D721Med (cell line): ENCODE measurements at places on chromosomes 3 and 15.

GRCh38 chr3:136778865-136779264, 26.7 kb upstream of the STAG1 start:
- no peak for DNase-seq

GRCh38 chr3:197029511-197030167, at the start of gene MELTF:
Gene MELTF, minus strand, starts transcription at chr3:197029817. Its CDS starts 115 bp downstream, at chr3:197029702.
- DNase-seq: peak; percentile 98

- DNase-seq: no peak
These were observed 599.3 kb downstream of the PYDC2 start for GRCh38 chr3:192060160-192060781.

DNA sequence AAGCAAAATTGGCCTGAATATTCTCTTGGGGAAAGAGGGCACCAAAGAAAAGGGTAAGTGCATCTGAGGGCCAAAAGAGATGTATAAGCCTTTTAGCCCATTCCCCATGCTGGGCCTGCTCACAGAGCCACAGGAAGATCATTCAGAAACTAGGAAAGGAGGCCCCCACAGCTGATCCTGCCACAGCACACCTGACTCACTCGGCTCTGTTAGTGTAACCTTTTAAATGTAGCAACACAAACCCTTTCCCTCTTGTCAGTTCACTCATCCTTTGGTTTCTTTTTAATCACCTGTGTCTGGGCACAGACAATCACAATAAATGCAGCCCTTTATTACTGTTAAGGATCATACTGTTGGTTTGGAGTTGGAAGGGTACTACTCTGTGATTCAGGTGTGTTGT, 69.9 kb downstream of the PDCD6IP start:
- DNase-seq: no peak

DNA sequence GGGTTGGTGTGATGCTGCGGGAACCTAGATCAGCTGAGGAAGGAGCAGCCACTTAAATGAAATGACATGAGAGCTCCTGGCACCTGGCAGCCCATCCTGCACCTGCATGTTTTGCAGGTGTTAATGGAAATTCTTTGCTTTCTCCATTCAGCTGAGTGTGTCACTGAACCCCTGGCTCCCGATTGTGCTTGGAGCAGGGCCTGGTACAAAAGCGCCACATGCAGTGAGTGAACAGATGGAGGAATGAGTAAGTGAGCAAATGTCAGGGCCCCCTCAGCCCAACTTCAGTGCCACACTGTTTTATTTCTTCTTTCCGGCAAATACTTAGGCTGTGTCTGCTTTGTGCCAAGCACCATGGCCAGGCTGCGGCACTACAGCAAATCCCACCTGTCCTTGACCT, 132.2 kb downstream of the ASB7 start:
- DNase-seq: no peak

- DNase-seq: no peak
These were observed 359 bp downstream of the ARIH1 start for GRCh38 chr15:72474466-72474911.

DNA sequence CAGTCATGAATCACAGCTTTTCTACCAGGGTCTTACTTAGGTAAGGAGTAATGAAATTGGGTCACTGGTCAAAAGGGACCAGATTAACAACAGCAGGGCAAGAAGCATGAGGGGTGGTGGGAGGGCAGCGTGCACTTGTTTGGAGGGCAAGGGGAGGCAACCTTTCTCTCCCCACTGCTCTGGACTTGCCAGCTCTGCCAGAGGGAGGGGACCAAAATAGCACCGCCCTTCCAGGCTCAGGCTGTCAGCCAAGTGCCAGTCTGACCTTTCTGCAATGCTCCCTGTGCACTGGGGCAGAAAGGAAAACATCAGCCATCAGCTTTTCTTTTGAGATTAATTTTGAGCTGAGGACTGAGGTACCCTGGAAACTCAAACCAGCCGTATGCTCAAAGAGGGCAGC, 4.5 kb upstream of the ULK3 start:
- no peak for DNase-seq

DNA sequence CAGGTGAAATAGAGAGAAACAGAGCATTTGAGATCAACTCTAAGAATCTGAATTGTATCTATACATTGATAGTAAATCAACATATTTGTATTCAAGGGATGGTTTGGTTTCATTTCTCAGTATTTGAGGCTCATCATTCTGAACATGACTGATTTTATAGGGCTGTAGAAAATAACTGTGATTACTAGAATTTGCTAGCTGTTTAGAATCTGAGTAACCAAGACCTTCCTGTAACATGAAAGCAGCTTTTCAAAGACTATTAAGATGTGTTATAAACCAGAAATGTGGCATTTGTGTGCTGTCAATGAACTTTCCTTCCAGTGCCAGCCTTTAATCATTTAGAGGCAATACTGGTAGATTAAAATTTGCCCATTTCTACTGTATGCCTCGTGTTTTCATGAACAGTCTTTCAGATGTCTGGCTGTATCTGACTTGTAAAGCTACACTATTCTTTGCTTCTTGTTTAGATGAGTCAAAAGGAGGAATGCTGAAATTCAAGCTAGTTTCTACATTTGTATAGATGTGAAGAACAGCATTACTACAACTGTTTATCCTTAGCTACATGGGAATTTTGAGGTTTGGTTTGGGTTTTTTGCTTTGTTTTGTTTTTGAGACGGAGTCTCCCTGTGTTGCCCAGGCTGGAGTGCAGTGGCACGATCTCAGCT, 137.3 kb upstream of the BHLHE40 start:
- no peak for DNase-seq

DNA sequence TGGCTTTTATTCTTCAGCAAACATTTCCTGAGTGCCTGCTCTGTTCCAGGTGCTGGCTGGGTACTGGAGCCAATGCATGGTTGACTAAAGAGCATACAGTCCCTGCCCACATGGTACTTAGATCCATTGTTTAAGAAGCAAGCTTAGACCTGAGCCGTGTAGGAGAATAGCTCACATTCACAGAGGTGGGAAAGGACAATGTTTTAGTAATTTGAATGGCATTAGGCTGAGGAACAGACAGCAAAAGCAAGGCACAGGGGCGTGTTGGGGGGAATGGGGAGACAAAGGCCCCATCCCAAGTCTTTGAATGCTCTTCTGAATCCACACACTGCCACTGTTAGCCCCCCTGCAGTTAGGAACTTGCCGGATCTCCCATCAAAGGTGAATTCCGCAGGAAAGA, 388.2 kb upstream of the RGMA start:
- no peak for DNase-seq

DNA sequence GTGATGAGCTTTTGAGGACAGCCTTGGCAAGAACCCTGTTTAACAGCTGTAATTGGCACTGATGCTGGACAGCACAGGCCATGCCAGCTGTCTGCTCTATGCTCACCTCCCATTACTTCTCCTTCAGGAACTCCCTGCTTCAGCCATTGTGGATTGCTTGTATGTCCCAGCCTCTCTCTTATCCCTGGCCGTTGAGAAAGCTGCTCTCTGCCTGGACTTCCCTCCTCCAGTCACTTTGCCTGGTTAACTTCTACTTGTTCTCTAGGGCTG, 444.5 kb downstream of the EPHB1 start:
- DNase-seq: no peak

- no peak for DNase-seq
These were observed 330.2 kb downstream of the GABRB3 start for GRCh38 chr15:26442680-26443079.

- DNase-seq: no peak
These were observed 76.6 kb downstream of the CHCHD6 start for GRCh38 chr3:126780666-126781065.

DNA sequence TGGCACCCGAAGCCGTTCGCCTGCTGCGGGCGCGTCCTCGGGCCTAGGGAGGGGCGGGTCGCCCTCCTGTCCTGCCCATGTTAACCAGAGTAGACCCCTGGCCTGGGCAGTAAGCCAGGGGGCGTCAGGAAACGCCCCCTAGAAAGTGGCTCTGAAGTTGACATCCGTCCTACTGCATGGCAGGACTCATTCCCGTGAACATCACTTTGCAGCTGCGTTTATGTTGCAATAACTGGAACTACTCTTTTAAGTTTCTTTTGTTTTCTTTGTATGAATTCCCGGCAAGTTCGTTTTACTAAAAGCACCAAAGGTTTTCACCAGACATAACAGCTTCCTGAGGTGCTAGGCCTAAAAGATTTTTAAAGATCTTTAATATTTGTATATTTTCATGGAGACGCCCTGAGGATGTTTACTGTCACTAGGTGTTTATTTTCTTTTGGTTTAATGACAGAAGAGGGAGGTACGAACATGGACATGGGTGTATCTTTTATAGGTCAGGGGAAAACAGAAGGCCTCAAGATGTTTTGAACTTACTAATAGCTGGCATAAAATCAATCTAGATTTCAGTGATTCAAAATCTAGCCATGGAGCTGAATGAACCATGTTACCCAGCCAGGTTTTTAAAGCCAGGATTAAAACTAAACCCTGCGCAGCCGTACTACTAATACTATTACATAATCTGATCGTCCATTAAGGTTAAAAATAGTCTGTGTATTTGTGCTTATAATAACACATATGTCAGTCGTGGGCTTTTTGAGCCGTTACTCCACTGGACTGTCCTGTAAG, 1.0 kb downstream of the C15orf61 start:
- DNase-seq: no peak

DNA sequence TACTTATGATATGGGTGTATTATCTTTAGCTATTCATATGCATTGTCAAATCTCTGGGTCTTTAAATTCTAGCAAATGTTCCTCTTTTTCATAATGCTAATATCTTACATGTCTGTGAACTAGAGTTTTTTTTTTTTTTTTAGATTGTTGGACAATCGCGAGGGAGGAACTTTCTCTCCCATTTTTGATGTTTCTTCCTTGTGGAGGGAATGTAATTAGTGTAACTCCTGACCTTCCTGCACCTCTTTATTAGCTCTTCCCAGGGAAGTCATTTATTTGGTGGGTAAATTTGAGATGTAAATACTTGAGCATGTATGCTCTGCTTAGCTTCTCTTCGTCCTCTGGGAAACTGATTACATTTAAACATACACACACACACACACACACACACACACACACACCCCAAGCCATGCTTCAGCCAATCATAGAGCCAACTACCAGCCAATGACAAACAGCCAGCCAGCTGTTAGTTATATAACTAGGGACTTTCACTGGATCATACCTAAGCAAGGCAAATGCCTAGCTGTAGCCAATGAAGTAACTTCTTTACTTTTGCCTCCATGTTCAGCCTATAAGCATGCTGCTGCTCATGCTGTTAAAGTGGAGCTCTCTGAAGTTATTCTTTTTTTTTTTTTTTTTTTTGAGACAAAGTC, 8.3 kb upstream of the USP8 start:
- no peak for DNase-seq

DNA sequence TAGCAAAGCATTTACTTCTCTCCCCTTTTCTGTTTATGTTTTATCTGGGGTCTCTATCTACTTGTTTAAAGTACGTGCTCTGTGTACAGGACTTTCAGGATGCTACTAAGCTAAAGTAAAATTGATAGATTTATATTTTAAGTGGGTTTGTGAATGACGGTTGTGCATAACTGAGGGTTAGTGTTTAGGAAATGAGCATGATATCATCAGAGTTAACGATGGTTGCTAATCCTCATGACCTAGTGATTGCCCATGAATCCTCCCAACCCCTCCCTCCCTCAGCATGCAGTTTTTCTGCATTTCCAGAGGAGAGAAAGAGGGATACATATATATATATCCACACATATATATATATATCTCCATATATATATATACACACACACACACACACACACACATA, 957.2 kb downstream of the TUSC7 start:
- no peak for DNase-seq

- no peak for DNase-seq
These were observed 1.2 kb upstream of the ZBED2 start for GRCh38 chr3:111596328-111596727.

DNA sequence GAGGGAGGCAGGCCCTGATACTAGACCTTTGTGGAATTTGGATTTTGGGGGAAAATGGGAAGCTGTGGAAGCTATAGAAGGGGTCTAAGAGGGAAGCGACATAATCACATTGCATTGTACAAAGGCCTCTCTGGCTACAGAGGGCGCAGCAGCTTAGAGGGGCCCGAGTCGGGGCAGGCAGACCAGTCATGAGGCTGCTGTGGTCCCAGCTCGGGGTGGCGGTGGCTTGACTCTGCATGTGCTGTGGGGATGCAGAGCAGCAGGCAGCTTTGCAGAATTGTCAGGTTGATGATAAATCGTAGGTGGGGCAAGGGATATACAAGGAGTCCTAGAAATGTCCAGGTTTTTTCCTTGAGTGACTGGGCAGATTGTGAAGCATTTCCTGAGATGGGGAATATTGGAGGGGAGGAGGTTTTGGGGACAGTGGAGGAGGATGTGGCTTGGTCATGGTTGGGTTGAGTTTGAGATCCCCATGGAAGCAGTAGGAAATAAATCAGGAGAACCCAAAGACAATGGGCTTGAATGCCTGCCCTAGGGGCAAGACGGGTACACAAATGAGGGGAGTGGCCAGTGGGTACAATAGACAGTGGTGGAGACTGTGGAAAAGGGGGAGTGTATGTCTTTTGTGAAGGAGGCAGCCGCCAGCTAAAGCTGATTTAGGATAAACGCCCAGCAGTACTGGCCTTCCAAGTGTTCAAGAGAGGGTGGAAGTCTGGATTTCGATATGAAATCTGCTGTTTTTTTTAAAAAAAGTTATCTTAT, 94.1 kb downstream of the HMG20A start:
- no peak for DNase-seq

DNA sequence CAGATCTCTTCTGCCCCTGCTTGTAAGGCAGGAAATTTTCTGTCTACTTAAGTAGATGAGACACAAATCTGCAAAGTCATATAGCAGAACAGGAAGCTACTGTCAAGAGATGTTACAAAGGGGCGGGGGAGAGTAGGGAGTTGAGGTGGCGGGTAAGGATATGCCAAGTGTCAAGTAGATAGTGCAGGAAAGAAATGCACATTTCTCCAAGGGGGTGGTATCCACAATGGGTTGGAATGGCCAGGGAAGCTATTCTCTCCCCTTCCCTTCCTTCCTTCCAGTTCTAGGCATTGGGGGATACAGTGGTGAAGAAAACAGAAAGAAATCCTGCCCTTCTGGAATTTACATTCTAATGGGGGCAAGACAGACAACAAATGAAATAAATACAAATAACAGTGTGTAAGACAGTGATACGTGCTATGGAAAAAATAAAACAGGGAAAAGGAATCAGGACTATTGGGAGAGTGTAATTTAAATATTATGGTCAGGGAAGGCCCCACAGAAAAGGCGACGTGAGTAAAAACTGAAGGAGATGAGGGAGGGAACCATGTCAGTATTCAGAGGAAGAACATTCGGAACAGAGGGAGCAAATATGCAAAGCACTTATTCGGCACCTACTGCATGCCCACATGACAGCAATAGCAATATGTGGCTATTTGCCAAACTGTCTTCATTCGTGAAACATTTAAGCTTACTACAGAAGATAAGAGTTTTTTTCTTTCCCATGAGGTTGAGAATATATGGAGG, 42.8 kb upstream of the RNU6-1 start:
- no peak for DNase-seq

GRCh38 chr3:17846466-17846865, 104.0 kb upstream of the TBC1D5 start:
- DNase-seq: no peak

DNA sequence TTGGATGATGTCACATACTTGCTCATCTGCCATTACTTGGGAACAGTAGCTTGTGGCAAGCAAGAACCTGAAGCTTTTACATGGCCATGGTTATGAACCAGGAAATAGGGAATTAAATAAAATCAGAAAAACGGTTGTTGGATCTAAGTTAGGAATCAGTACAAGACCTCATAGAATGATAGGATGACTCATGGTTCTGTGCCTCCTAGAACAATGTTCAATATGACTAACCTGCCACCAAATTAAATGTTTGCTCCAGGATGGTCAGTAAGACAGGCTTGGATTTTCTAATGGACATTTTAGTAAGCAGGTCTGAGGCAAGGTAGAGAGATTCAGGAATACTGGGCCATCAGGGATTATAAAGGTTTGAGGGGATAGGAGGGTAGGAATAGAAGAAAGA, 218.9 kb downstream of the PLOD2 start:
- DNase-seq: no peak
